ENCODE measurements at places on chromosomes 7 and 10.

GRCh38 chr7:78970440-78970916 is 483.0 kb downstream of the MAGI2 start:
- no peak overlapping the region for H3K4me3 ChIP-seq
- H3K36me3 ChIP-seq: no peaks in the 10 kb centered on the region
- H3K4me1 ChIP-seq: no peaks in the 10 kb centered on the region
- DNase-seq: no peak
- H3K27me3 ChIP-seq: no peaks in the 10 kb centered on the region
- no peak overlapping the region for H3K27ac ChIP-seq

- DNase-seq: peak; percentile 27
- H3K36me3 ChIP-seq: no peaks in the 10 kb centered on the region
- peaks cover 3% of the 10 kb centered on the region for H3K4me1 ChIP-seq
- no peak overlapping the region for H3K4me3 ChIP-seq
- no peak overlapping the region for H3K27ac ChIP-seq
- H3K27me3 ChIP-seq: no peaks in the 10 kb centered on the region
These were observed 193.2 kb downstream of the MYOF start for GRCh38 chr10:93288679-93289634.

DNA sequence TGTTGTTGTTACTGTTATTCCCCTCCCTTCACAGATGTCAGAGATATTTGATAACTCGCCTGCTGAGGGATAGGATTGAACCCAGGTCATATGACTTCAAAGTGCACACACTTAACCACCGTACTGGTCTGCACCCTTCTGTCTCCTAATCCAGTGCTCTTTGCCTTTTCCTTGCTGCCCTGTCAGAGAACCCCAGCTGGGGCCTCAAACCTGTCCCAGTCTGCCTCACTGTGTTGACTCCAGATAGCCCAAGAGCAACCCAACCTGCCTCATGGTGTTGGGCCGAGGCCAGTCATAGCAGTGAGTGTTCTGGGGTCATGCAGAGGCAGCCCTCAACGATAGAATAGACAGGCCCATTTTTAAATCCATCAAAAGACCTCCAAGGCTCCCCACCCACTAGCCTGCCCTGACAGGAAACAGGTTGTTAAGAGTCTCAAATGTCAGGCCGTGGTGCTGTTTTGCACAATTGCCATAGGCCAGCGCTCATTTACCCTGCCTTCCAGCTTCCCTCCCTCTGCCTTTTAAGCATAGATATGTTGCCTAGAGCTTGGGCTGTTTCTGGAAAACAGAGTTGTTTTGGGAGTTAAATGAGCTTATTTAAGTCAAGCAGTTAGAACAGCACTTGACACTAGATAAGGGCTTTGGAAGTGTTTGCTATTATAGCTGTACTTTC is 37.0 kb upstream of the PDCD4 start:
- no peaks in the 10 kb centered on the region for H3K27me3 ChIP-seq
- DNase-seq: no peak
- H3K36me3 ChIP-seq: no peaks in the 10 kb centered on the region
- no peak overlapping the region for H3K4me3 ChIP-seq
- peaks cover 30% of the 10 kb centered on the region for H3K4me1 ChIP-seq

DNA sequence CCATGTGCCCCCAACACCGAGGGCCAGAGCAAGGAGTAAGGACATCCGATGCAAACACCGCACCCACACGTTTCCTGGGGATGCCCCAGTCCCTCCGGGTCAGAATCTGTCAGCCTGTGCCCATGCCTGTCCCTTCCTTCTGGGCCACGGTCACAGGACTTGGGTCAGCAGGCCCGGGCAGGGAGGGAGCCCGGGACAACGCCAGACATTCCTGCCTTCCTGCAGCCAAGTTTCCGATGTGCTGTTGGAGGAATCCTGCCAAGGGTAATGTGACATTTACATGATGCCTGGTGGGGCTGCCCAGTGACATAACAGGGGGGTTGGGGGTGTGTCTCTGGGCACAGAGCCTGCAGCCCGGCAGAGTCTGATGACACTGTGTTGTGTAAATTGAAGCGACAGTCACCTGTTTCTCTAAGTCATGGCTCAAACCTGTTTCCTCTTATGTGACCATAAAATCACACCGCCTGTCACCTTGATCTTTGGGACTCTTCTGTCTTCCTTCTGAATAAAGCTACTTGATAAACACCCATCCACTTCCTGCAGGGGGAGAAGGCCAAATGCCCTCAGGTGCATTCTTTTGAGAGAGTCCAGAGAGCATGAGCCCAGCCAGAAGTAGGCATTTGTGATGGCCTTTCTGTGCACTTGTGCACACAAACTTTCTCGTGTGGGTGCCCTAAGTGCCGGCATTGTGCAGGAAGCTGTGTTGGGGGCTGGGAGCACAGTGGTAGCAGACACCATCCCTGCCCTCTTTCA is 175.3 kb upstream of the RHEB start:
- H3K27me3 ChIP-seq: no peaks in the 10 kb centered on the region
- H3K4me1 ChIP-seq: no peaks in the 10 kb centered on the region
- no peaks in the 10 kb centered on the region for H3K36me3 ChIP-seq
- no peak overlapping the region for H3K27ac ChIP-seq
- H3K4me3 ChIP-seq: no peak overlapping the region

- no peak for DNase-seq
- no peaks in the 10 kb centered on the region for H3K36me3 ChIP-seq
- H3K4me1 ChIP-seq: no peaks in the 10 kb centered on the region
- H3K27me3 ChIP-seq: no peaks in the 10 kb centered on the region
- no peak overlapping the region for H3K27ac ChIP-seq
These were observed 186.3 kb upstream of the KCTD7 start for GRCh38 chr7:66442385-66442784.

GRCh38 chr10:121092720-121093095 is 241.5 kb downstream of the WDR11 start:
- DNase-seq: no peak
- no peaks in the 10 kb centered on the region for H3K27me3 ChIP-seq
- no peaks in the 10 kb centered on the region for H3K36me3 ChIP-seq
- no peaks in the 10 kb centered on the region for H3K4me1 ChIP-seq
- no peak overlapping the region for H3K27ac ChIP-seq
- no peak overlapping the region for H3K4me3 ChIP-seq

GRCh38 chr10:34587002-34587679 is 228.0 kb downstream of the PARD3 start:
- no peaks in the 10 kb centered on the region for H3K36me3 ChIP-seq
- no peak overlapping the region for H3K4me3 ChIP-seq
- no peak overlapping the region for H3K27ac ChIP-seq
- DNase-seq: no peak

DNA sequence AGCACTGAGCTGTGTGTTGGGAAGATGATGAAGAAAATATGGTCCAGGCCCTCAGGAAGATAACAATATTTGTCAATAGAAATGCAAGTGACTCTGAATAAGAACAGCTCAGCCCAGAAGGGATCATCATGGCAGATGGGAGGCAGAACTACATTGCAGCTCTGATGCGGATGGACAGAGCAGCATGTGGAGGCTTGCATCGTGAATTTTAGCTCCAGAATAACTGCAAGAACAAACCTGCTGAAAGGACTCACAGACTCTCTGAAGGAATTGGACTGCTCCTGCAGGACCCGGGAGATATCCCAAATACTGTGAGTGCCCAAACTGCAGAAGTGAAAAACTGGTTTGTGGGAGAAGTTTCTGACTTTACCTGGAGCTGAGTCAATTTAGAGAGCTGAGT is 80.6 kb upstream of the LAMB4 start:
- H3K27me3 ChIP-seq: no peaks in the 10 kb centered on the region
- H3K27ac ChIP-seq: no peak overlapping the region
- H3K36me3 ChIP-seq: no peaks in the 10 kb centered on the region
- no peak for DNase-seq
- H3K4me1 ChIP-seq: no peaks in the 10 kb centered on the region

DNA sequence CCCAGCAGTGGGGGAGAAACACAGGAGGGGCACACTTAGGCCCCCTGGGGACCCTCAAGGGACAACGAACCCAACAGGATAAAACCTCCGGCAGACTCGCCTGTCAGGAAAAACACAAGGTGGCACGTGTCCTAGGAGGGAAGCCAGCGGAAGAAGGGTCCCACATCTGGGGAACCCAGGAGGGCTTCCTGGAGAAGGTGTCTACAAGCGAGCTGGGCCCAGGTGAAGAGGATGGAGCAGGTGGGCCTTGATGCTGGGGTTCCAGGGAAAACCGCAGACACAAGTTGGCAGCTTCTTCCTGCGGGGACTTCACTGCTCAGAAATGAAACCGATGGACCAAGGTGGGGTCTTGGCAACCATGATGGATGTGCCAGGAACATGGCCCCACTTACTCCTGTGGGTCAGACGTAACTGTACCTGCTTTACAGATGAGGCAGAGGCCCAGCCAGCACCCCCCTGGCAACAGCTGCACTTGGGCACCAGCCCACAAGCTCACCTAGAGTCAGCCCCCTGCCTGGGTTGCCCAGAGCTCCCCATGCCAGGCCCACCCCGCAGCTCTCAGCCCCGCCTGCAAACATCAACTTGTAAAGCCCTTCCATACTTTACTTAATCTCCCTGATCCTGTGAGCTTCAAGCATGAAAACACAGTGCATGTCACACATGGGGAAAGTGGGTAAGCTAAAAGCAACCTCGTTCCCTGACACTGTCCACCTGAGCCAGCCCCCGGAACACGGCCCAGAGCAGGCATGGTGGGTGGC is 225.0 kb downstream of the ELFN1 start:
- H3K36me3 ChIP-seq: peaks cover 4% of the 10 kb centered on the region
- no peaks in the 10 kb centered on the region for H3K27me3 ChIP-seq
- peaks cover 2% of the 10 kb centered on the region for H3K4me1 ChIP-seq
- DNase-seq: no peak

DNA sequence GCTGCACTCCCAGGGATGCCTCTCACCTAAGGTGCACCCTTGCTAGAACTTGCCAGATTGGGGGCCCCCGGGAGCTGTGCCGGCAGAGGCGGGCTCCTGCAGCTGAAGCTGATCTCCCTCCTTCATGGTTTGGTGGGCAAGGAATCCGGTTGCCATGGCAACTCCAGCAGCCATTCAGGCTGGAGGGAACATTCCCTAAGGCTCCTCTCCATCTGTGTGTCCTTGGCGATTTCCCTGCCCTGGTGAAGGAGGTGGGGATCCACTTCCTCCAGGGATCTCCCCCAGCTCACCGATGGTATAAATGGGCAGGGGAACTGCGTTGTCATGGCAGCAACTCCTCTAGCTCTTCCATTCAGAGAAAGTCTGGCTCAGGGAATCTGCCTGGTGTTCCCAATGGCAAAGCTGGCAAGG is 49.6 kb upstream of the GPR158 start:
- DNase-seq: no peak
- H3K36me3 ChIP-seq: no peaks in the 10 kb centered on the region
- no peaks in the 10 kb centered on the region for H3K4me1 ChIP-seq
- no peak overlapping the region for H3K4me3 ChIP-seq
- no peak overlapping the region for H3K27ac ChIP-seq

- no peak overlapping the region for H3K4me3 ChIP-seq
- H3K27me3 ChIP-seq: no peaks in the 10 kb centered on the region
- H3K4me1 ChIP-seq: no peaks in the 10 kb centered on the region
- H3K36me3 ChIP-seq: no peaks in the 10 kb centered on the region
These were observed 1.5 kb downstream of the PLCE1 start for GRCh38 chr10:93995182-93995581.

GRCh38 chr7:152710153-152710442 is 34.2 kb upstream of the XRCC2 start:
- H3K4me3 ChIP-seq: no peak overlapping the region
- no peak for DNase-seq
- H3K4me1 ChIP-seq: no peaks in the 10 kb centered on the region
- H3K27ac ChIP-seq: no peak overlapping the region
- no peaks in the 10 kb centered on the region for H3K27me3 ChIP-seq

- H3K4me3 ChIP-seq: no peak within 1 kb of the TSS
- no peak within 1 kb of the TSS for H3K27ac ChIP-seq
- H3K36me3 ChIP-seq: no peaks in the 10 kb centered on the region
- H3K27me3 ChIP-seq: no peaks in the 10 kb centered on the region
- H3K4me1 ChIP-seq: no peaks in the 10 kb centered on the region
- no peak for DNase-seq
These were observed at the start of gene PPP1R17 for GRCh38 chr7:31687024-31687748. Gene PPP1R17 (plus strand): TSS chr7:31687215. CDS start chr7:31692442, 5,227 bp downstream.

DNA sequence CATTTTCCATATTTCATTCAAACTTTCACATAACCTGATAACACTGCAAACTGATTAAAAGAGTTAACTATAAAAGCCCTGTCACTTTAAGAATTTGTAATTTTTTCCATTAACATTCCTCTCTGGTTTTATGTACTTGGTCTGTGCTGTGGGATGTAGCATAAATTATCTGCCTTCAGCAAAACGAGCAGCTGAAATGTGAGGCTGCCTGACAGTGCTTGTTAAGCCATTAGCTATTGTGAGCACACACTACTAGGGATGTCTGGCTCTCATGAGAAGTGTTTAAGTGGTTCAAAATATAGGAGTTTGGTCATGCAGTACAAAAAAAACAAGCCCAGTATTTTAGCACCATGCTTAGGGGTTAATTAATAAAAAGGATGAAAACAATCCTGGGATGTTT is 63.0 kb downstream of the HOXA1 start:
- no peak overlapping the region for H3K4me3 ChIP-seq
- H3K4me1 ChIP-seq: peaks cover 7% of the 10 kb centered on the region
- no peaks in the 10 kb centered on the region for H3K27me3 ChIP-seq
- no peak overlapping the region for H3K27ac ChIP-seq

DNA sequence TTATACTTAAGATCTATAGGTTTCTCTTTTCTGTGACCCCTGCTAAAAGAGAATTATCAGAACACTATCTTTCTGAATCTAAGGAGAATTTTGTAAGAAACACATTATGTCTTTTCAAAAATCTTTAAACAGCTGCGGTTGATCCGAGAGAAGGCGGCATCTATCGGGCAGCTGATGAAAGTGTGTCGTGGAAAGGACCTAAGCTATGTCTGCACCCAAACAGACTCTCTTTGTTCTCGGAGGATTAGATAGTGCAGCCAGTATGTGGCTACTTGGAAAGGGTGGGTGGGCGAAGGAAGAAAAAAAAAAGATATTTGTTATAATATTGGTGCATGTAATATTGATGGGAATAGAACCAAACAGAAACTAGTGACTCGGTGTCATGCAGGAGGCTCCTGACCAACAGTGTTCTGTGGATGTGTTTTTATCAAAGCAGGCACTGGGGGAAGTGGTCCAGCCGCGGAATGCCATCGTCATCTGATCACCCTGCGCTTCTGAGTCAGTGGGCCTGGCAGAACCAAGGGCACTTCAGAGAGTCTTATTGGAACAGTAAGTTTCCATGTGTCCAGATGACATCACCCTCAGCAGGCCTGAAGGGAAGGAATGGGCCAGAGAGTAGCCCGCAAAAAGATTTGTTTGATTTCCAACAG is 509.7 kb upstream of the AKR1E2 start:
- H3K36me3 ChIP-seq: no peaks in the 10 kb centered on the region
- no peak for DNase-seq
- no peaks in the 10 kb centered on the region for H3K4me1 ChIP-seq
- no peak overlapping the region for H3K27ac ChIP-seq
- no peak overlapping the region for H3K4me3 ChIP-seq
- no peaks in the 10 kb centered on the region for H3K27me3 ChIP-seq

- no peaks in the 10 kb centered on the region for H3K36me3 ChIP-seq
- H3K4me1 ChIP-seq: no peaks in the 10 kb centered on the region
- no peaks in the 10 kb centered on the region for H3K27me3 ChIP-seq
- DNase-seq: no peak
These were observed 45.9 kb downstream of the UNCX start for GRCh38 chr7:1278543-1278942.

GRCh38 chr7:50367100-50367499 is 62.6 kb downstream of the IKZF1 start:
- H3K4me1 ChIP-seq: peaks cover 98% of the 10 kb centered on the region
- H3K27ac ChIP-seq: peak overlapping the region; percentile 3
- H3K4me3 ChIP-seq: peak overlapping the region; percentile 25

All from CD8-positive, alpha-beta memory T cell (primary cell).